ENCODE measurements at places on chromosomes 11 and 22.

DNA sequence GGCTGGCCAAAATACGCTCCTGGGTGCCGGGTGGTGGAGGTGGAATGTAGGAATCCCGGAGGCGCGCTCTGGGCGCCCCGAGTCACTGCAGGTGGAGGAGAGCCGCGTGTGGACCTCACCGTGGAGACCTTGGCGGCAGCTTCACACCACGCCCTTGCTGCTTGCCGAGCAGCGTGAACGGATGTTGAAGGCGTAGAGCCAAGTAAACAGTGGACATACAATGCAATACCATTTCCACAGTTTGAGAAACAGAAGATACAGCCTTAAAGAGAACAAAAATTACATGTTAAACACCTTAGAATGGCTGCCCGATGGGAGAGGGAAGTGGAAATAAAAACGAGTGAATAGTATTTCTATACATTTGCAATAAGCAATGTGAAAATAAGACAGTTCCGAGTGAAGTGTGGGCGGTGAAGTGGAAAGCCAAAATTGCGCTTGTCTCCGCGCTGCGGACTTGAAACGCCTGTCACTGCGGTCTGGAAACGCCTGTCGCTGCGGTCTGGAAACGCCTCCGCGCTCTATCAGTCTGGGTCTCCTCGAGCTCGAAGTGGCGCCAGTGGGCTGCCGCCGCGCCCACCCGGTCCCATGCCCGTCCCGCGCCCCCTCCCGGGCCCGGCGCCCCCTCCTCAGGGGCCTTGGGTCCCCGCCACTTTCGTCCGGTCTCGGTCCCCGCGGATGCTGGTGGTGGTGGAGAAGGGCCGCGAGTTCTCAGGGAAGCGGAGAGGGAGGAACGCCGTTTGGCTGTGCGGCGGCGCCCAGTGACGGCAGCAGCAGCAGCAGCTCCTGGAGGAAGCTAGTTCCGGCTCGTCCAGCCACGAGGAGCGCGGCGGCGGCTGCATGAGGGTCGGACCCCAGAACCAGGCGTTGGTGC is 1.6 kb downstream of the NCR3LG1 start:
- DNase-seq = peak; percentile 24

- no peak for DNase-seq
Observed at GRCh38 chr11:26946257-26946716, 47.6 kb upstream of the FIBIN start.

- no peak for DNase-seq
Observed at GRCh38 chr22:45537734-45538181, 35.1 kb downstream of the FBLN1 start.

DNA sequence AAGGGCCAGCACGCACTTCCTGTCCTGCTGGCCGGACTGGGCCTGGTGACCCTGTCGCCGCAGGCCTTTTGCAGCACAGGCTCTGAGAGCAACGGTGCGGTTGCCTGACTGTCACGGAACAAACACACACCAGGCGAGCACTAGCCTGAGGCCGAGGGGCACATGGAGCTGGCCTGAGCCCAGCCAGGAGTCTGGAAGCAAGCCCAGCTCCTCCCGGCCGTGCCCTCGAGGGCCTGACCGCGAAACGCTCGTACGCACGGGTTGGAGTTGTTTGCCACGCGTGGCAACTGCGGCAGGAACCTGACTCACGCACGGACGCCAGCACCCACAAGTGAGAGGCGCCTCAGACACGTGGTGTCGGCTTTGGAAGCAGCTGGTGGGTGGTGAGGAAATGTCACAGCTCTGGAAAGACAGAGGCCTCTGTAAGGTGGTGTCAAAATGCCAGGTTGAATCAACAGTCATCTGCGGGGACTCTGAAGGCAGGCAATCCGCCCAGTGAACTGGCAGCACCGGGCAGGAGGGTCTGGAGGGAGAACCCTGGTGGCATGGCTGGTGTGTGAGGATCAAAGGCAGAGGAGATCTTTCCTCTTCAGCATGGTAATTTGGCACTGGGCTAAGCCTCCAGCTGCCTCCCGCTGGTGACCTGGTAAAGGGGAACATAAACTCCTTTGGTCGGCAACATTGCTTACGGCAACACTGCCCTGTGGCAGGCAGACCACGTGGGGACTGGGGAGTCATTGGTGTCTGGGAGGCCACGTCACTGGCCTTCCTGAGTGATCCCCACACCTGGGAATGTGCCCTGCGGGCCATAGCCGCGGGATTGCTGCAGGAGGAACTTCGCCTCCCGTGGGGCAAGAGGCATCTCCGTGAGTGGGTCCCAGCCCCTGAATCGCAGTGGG is 15.3 kb upstream of the IL17REL start:
- DNase-seq = no peak

DNA sequence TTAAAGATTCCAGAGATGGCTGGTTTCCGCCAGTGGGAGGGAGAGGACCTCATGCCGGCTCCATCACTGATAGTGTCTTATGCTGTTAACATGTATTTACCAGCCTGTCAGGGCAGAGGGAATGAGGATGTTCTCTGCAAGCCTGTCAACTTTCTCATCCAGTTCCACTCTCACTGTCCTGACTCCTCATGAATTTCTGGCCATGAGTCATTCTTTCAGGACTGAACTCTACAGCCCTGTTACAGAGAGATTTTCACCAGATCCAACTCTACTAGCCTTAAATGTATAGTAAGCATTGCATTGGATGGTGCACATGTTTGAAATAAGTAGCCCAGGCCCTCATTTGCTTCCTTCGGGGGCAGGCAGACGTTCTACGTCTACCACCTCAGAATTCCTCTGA is 387.7 kb downstream of the TMEM135 start:
- no peak for DNase-seq

DNA sequence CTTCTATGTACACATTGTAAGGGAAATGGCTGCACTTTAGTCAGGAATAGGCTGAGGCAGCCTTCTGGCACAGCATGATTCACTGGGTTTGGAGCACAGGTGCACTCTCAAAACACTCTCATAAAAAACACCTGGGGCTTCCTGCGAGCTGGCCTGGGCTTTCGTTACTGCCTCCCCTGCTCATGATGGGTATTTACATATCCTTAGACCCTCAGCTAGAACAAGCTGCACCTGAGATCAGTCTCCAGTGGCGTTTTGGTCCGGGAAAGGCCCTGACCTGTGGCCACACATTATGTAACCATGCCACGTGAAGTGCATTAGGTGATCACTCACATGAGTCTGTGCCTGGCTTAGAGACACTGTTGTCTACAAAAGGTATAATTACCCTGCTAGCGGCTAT is 321.7 kb downstream of the TMEM135 start:
- DNase-seq = peak; percentile 72
